Activated CD4-positive, CD25-positive, alpha-beta regulatory T cell treated with anti-CD3 and anti-CD28 coated beads, Interleukin-2, amount 50 U/mL, for 72 hours (primary cell): ENCODE measurements at places on chromosomes 7 and 10.

DNA sequence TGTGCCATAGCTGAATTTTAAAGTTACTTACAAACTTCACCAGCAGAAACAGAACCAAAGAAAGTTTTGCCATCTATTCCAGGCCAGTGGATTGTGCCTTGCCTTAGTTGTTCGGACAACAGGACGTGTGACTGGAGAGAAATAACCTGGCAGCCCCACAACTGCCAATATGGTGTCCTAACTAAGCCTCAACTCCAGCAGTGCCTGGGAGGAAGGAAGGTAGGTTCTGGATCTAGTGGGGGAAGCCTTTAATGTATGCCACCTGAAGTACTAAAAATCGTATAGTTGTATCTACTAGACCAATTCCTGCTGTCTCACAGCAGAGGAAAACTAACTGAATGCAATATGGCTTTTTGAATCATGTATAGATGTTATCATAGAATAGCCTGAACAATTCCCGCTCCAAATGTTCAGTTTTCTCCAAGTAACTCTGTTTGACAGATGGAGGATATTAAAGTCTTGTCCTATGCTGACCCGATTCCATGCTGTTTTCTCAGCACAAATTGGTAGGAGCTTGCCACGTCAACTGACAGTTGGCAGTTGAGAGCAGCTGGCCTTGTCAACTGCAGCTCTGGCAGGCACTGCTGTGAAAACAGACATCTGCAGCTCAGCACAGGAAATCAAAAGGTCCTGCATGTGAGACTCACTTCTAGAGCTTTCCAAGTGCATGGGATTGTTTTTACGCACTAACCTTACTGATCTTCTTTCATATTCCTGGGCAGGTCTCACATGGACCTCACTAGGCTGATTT is 84.5 kb upstream of the WNT16 start:
- DNase-seq: no peak

DNA sequence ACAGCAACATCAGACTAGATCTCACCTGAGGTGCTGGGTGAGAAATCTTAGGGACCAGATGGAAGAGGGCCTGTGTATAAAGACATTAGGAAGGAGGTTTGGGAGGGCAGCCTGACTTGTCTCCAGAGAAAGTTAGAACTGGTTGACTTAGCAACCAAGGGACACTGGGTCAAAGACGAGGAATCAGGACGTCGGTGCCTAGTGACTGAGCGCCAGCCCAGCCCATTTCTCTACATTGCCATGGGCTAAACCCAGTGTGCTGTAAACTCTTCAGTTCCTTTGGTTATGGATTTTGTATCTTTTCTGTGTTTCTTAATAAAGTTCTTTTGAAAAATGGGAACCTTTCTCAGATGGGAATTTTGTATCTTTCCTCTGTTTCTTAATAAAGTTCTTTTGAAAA is 12.3 kb downstream of the TRIM56 start:
- DNase-seq: no peak

DNA sequence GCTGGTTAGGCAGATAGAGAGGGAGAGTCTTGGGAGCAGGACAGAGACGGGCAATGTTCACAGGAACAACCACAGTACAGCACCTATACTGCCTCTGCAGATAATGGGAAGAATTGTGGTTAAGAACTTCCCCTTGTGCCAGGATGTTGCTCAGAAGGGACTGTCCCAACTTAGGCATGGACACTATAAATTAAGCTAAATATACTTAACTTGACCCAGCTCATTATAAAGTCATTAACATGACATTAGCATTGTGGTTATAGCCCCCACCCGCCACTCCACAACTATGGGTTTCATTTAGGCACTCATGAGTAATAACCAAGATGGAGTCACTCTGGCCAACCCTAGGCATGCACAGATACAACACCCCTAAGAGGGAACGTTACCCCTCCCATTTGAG is 310.9 kb upstream of the NRG3 start:
- DNase-seq: no peak

GRCh38 chr10:88195841-88196240 is 332.4 kb downstream of the PTEN start:
- no peak for DNase-seq

DNA sequence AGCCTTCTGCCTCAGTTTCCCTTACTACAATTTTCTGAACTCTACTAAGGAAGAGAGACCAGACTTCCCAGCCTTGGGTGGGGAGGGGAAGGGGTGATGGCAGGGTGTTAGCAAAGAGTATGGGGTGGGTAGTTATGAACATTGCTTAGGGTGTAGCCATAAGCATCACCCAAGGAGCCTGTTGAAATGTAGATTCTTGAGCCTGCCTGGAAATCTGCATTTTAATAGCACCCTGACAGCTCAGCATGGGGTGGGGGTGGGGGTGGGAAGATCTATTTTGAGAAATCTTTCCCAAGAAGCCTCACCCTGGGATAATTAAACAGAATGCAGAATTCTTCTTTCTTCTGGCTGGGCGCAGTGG is 164.8 kb downstream of the NRF1 start:
- no peak for DNase-seq

DNA sequence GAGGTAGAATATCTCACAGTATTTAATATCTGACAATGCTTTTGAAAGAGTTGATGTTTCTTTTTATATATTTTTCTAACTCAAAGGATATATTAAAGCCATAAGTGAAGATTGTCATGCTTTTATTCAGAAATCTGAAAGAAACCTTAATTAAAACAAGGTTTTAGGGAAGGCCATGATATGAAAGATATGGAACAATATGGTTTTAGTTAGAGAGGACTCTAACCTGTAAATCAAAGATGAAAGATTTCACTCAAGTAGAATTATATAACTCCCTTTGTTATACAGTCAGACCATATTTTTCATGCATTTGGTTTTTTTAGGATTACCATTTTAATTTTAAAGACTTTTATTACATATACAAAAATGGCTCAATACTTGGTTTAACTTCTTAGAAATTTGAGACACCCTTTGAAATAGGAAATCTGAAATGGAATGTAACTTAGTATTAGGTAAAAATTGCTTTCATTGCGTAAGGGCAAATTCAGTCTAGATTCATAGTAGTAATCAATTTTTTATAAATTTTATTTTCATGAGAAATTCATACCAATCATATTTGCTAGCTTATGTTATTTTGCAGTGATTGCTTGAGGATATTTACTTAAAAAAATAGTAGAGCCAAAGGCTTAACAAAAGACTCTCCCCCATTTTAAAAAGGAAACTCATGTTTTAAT is 119.8 kb downstream of the TWIST1 start:
- DNase-seq: no peak

- DNase-seq: no peak
Observed at GRCh38 chr7:33854801-33855350, 50.5 kb upstream of the BMPER start.

DNA sequence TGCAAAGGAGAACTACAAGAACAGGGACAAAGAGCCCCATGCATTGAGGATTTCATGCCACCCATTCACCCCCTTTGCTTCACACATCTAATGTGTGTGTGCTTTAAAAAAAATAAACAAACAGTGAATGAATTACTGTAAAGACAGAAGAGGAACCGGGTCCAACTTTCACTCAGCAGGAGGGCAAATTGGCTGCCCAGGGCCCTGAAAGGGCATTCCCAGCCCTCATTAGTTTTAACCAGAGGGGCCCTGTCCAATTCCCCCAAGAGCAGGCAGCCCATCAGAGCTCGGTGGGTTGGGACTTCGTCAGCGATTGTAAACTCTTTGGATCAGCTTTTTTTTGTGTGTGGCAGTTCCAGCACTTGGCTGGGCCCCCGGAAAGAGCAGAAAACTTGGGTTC is 73.6 kb upstream of the PDZD8 start:
- no peak for DNase-seq

- DNase-seq: no peak
Observed at GRCh38 chr10:62380016-62380415, 5.8 kb downstream of the ZNF365 start.

DNA sequence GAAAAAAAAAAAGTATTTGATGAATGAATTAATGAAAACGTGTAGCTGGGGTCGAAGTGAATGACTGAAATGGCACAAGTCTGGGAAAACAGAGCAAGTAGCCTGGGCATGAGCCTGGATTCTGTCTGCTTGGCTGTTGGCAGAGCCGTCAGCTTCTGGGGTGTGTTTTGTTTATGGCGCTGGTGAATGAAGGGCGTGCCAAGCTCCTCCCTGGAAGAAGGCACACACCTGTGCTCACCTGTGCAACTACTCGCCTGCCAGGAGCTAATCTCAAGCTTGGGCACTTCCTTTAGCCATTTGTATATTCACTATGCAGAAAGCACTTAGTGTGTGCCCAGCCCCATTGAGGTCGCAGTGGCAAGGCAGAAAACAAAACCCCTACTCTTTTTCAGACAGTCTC is 74.1 kb downstream of the GTF2IRD1 start:
- no peak for DNase-seq

- DNase-seq: no peak
Observed at GRCh38 chr7:142716596-142716995, 32.7 kb upstream of the PRSS1 start.

- peak; percentile 29 for DNase-seq
Observed at GRCh38 chr10:43230909-43231522, 35.8 kb downstream of the RASGEF1A start.
